Stimulated activated CD8-positive, alpha-beta memory T cell treated with anti-CD3 and anti-CD28 coated beads, Interleukin-4, amount 100 ng/mL, for 1 hour (primary cell): ENCODE measurements at places on chromosomes 2 and 18.

DNA sequence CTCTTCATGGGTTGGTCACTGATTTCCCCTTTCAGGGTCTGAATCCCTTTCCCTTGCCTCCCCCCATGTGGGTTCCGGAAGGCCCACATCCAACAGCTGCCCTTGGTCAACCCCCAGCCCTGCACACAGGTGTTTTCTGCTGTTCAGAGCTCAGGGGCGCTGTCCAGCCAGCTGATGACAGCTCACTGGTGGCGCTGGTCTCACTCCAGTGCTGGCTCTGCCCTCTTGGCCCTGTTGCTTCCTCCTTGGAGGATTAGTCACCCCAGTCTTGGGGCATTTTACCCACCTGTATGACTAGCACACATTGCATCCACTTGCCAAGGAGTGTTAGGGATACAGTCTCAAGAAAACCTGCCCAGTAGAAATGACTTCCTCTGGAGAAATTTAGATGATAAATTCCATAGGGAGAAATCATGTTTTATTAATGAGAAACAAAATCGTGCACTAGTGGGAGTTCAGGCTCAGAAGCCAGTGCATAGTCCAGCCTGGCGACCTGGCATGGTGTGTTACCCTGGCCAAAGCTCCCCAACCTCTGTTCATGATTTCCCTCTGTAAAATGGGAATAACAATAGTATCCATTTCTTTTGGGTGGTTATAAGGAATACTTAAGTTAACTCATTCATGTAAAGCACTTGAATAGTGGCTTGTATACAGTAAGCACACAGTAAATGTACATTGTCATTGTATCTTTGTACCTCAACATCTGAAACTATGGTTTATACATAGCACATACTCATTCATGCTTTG is 21.6 kb downstream of the CRIM1 start:
- no peak for DNase-seq

DNA sequence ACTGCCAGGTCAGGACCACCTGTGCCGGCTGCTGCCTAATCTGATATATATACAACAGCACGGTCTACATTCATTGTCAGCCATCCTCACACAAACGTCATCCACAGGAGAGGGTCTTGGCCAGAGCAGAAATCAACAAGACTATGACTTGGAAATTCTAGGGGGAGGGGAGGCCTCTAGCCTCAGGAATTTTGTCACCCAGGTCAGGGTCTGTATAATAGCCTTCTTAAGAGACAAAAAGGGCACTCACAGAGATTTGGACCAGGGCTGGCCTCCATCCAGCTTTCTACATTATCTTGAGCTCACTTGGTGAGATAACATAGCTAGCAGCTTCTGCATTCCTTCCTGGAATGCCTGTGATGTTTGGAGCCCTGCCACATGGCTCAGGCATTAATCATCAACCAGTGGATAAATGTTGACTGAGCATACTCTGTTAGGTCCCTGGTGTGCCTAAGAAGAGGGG is 50.4 kb upstream of the CTIF start:
- no peak for DNase-seq

DNA sequence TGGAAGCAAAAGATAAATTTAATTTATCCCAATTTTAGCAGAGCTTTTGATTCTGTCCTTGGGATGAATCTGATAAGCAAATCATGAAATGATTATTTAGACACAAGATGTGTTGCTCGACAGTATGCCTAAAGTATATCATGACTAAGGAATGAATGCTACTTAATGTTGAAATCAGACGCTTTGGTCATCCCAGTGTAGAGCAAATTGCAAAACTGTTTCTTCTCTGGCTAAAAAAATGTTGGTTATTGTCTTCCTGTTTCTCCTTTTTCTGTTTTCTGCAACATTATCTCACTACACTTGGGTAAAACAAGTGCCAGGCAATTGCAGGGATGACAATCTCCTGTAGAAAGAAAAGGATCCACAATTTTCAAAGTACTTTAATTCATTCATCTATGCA is 66.4 kb downstream of the BABAM2 start:
- DNase-seq = no peak

GRCh38 chr2:221308507-221309066 is 263.5 kb downstream of the EPHA4 start:
- DNase-seq = no peak

- DNase-seq = no peak
These were observed 8.0 kb upstream of the COL3A1 start for GRCh38 chr2:188966079-188966571.

- no peak for DNase-seq
These were observed 61.5 kb downstream of the MBP start for GRCh38 chr18:77071061-77071460.

DNA sequence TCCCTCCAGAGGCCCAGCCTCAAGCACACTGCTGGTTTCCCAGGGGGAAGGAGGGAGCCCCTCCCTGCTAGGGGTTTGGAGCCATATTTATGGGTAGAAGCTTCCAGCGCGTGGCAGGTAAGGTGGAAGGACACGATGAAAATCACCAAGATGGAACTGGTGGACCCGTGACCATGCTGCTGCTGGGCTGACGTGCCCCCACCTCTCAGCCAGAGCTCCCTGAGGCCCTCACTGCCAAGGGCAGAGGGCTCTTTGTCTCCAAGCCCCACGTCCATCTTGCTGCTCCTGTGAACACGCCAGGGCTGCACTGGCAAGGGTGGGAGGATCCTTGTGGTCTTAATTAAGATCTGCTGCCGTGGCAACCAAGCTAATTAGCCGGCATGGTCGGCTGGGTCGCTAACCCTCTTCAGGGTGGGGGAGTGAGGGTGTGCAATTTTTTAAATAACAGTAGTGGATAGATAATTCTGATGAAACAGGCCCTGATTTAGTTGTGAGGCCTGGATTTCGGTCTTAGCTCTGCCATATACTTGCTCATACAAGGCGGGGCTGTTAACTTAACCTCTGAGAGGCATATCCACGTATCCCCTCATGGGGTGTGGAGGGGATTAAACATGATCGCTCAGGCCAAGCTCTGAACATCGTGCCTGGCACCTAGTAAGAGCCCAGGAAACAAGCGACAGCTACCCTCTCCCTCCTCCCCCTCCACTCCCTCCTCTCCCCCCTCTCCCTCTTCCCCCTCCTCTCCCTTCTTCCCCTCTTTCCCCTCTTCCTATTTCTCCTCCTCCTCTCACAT is 232.8 kb downstream of the CELF4 start:
- DNase-seq = no peak

GRCh38 chr2:149767516-149767974 is 180.0 kb upstream of the MMADHC start:
- DNase-seq = no peak

DNA sequence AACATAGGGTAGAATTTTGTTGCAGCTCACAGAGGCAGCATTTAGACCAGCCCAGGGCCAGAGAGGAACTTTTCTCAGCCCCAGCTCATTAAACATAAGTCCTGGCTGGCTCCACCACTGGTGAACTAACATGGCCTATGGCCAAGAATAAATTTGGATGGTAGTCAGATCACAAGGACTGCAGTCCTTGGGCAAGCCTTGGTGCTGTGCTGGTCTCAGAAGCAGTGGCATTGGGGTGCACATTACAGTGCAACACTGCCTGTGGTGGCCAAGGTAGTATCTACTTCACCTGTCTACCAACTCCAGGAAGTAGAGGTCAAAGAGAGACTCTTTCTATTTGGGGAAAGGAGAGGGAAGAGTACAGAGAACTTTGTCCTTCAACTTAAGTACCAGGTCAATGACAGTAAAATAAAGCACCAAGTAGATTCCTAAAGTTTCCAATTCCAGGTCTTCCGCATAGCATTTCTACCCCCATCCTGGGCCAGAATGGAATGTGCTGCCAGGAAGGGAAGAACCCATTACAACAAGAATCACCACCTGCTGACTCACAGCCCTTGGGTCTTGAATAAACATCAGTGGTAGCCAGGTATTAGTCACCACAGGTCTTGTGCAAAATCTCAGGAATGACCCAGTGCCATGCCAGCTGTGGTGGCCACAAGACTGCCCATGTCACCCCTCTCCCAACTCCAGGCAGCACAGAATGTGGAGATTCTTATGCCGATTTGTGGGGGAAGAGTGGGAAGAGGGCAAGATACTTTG is 155.4 kb upstream of the FSIP2 start:
- no peak for DNase-seq

DNA sequence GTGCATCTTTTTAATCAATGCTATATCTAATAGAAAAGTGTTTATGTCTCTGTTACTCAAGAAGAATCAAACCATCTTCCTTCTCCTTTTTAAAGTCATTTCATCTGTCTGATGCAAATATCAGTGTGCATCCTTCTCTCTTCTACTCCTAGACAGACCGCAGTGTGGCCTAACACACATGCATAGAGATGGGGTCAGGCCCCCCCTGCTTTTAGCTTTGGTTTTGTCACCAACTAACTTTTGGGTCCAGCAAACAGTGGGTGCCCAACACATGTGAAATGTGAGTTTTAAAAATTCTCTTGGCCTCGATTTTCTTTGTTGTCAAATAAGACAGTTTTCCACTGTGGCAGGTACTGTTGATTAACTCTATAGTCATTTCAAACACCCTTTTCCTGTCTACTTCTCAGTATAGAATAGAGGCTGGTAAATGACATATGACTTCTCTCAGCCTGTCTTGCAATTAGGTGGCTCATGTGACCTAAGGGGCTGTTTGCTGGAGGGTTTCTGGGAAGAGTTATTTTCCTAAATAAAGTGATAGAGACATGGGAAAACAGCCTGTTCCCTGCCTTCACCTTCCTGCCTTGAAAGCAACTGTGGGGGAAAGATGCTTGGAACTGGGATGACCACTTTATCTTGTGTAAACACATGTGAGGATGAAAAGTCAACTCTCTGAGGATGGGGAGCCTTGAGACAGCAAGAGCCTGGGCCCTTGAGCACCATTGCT is 65.7 kb upstream of the DARS1 start:
- no peak for DNase-seq

DNA sequence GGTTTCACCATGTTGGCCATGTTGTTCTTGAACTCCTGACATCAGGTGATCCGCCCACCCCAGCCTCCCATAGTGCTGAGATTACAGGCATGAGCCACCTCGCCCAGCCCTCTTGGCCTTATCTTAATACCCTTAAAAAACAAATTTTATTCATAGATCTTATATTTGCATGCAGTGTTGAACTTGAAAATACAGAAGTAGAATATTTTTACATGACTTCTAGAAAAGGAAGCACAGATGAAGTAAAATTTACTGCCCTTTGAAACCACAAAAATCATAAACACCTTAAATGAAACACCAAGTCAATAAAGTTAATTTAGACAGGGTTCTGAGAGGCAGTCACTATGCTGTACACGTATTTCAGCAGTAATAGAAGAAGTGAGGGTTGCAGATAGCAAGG is 145.7 kb downstream of the CERS6 start:
- no peak for DNase-seq

- no peak for DNase-seq
These were observed 75.9 kb downstream of the INHBB start for GRCh38 chr2:120421830-120422175.

DNA sequence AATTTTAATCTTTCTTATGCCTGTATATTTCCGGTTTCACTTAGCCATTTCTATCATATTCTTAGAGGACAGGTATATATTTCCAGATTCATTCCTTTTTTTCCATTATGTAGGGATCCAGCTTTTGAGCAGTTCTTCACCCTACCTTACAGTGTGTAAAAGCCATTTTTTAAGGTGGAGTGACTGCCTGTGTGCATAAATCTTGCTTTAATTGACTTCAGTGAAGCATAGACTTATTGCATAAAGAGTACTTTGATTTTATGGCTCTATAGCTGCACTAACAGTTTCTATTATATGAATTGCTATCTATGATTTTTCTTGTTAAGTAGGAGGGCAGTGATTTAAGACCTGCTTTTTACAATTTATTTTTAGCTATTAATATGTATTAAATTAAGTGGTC is 132.6 kb downstream of the NYAP2 start:
- DNase-seq = no peak

DNA sequence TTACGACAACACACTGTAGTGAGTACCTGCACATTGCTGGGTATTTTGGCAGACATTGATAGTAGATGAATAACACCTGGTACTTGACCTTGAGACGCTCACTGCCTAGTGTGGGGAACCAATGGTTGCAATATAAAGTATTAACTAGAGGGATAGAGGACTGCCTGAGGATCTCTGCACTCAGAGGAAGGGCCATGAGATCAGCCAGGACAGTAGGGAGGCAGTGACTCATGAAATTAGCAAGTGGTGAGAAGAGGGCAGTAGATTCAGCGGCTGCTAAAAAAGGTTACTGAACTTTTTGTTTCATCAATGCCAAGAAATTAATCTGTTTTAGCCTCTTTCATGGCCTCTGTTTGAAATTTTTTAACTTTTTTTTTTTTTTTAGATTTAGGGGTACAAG is 250.8 kb upstream of the TCF4 start:
- no peak for DNase-seq

GRCh38 chr18:74082742-74083556 is 64.7 kb downstream of the FBXO15 start:
- no peak for DNase-seq

GRCh38 chr2:54468673-54469072 is 12.5 kb downstream of the SPTBN1 start:
- DNase-seq = no peak

DNA sequence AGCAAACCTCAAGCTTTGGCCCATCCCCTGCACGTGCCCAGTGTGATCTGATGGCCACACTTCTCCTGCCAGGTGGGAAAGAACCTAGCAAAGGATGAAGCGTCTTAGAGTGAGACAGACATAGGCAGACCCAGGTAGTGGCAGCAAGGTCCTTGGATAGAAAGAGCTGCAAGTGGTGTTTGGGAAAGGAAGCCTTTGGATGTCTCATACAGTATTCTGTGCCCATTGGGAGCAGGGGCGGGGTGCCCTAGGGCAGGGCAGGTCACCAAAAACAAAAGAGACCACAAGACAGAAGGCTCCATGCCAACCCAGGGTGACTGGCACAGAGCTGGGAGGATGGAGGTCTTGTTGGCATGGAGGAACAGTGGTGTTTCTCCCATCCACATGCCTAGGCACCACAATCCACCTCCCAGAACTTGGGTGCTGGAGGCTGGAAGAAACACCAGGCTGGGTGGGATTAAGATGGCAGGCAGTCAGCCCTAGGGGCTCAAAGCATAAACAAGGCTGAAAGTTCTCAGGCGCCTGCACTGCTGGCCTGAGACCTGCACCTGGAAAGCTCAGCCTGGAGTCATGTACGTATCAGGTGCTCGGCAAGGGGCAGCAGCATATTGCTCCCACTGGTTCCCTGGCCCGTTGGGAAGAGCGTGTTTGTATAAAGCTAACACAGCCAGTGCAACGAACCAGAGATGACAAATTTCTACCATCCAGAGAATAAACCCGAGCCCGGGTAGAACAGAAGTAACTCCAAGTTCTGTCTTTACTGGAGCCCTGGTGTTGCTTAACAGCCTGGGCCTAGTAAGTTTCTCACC is 52.9 kb downstream of the CRACDL start:
- no peak for DNase-seq

GRCh38 chr2:141439524-141439923 is 691.3 kb downstream of the LRP1B start:
- DNase-seq = no peak
